ENCODE measurements at places on chromosomes 6 and 20.

GRCh38 chr6:127956260-127956888 is 55.5 kb upstream of the THEMIS start:
- no peak for DNase-seq

GRCh38 chr6:107185391-107185970 is 70.2 kb upstream of the BEND3 start:
- DNase-seq = no peak

GRCh38 chr20:40568200-40568599 is 120.8 kb downstream of the MAFB start:
- no peak for DNase-seq

GRCh38 chr6:25327432-25327831 is 48.3 kb downstream of the CARMIL1 start:
- DNase-seq = no peak

DNA sequence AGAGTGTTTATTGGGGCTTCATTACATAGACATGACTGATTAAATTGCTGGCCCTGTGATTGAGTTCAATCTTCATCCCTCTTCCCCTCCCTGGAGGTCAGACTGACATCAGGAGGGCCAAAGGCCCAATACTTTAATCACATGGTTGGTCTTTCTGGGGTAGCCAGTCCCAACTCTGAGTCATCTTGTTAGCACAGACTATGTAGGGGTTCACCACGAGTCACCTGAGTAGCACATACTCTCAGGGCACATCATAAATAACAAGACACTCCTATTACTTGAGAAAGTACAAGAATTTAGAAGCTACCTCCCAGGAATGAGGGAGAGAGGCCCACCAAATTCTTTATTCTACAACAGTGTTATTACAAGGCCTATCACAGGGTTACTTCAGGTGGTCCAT is 11.3 kb downstream of the GINS1 start:
- no peak for DNase-seq

Data from astrocyte of the cerebellum (primary cell).